COR-L47 (cell line): ENCODE measurements at places on chromosomes 11 and 22.

GRCh38 chr22:44422746-44423380 is 75.2 kb downstream of the RTL6 start:
- DNase-seq, result no peak

DNA sequence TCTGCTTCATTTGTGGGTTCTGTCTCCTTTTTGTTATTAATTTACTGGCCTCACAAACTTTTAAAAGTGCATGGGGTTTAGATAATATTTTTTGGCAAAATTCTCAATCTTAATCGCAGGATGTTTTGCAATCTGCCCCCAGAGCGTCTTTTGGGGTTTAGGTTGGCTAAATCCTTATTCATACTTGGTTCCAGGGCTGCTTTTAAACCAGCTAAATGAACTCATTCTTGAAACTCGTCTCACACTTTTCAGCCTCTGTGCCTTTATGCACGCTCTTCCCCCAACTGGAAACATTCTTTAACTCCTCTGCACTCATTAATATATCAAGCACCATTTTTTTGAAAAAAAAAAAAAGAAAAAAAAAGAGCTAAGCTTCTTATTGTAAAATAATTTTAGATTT is 131.7 kb downstream of the KIF18A start:
- no peak for DNase-seq

DNA sequence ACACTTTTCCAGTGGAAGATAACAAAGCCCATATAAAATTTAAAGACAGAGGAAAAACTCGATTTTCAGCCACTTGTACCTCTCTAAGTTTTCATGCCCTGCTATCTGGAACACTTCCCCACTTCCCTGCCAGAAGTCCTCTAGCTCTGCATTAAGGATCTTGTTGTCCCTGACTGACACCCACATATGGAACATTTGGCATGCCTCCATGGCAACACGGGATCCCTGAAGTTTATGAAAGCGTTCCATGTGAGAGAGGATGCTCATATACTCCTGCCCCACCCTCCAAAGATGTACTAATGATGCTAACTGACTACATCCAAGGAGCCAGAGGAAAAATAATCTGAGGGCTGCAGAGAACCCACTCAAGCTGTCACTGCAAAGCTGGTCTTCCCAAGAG is 8.8 kb upstream of the C11orf91 start:
- DNase-seq, result no peak

- no peak for DNase-seq
These were observed 34.5 kb upstream of the PDGFB start for GRCh38 chr22:39279170-39279850.

DNA sequence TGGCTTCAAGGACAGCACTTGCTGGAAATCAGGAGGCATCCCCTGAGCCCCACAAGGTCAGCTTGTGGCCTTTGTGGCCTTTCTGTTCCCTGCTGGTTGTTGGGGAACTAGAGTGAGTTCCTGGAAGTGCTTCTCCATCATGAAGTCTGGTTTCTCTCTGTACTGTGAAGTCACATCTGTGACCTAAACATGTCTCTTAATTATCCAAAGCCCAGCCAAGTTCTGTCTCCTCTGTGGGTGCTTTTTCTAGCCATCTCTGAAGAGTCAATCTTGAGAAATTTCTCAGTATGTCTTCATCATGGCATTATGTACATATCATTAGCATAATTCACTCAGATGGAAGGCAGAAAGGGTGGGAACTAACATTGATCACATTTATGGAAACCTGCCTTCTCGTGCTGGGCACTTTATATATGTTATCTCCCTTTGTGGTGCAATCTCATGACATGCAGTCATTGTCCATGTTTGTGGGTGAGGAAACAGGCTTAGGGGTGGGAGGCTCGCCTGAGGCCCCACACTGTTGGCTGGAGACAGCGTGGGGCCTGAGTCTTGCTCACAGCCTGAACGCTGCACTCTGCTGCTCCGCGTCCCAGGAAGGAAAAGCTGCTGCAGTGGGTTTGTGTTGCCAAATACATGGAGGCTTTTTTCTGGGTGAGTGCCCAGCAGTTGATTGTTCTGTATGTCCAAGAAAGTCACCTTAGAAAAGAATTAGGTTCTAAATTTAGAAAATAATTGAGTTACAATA is 24.6 kb downstream of the IGHMBP2 start:
- no peak for DNase-seq

- no peak for DNase-seq
These were observed 295.9 kb upstream of the ANO5 start for GRCh38 chr11:21896746-21897602.

GRCh38 chr11:133503236-133503635 is 29.1 kb downstream of the OPCML start:
- no peak for DNase-seq

DNA sequence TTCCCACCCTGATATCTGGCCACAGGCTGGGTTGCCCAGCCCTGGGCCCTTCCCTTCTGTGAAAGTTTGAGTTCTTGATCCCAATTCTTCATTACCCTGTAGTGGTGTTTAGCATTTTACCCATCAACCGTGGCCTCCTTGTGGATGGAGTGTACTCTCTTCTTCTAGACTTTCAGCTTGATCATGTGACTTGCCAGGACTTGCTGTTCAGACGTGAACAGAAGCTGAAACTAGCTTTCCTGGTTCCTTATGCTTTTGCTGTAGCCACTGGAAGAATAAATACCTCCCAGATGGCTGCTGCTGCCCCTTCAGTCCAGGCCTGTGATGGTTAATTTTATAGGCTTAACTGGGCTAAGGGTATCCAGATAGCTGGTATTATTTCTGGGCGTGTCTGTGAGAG is 32.7 kb upstream of the DAGLA start:
- DNase-seq, result no peak

- DNase-seq, result peak; percentile 91
These were observed 23.2 kb downstream of the TBX1 start for GRCh38 chr22:19783586-19784383.

GRCh38 chr22:36797911-36798673 is 18.7 kb downstream of the PVALB start:
- no peak for DNase-seq

DNA sequence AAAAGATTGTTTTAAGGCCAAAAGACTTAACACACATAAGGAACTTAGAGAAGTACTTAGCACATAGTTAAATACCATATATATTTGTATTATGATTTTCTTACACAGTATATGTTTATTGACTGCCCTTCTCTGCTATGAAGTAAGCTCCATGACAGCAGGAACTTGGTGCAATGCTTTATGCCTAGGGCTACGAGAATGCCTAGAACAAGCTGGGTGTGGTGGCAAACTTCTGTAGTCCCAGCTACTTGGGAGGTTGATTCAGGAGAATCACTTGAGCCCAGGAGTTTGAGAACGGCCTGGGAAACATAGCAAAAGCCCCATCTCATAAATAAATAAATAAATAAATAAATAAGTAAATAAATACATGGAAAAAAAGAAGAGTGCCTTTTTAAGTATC is 1.9 kb downstream of the SLC5A12 start:
- DNase-seq, result no peak

DNA sequence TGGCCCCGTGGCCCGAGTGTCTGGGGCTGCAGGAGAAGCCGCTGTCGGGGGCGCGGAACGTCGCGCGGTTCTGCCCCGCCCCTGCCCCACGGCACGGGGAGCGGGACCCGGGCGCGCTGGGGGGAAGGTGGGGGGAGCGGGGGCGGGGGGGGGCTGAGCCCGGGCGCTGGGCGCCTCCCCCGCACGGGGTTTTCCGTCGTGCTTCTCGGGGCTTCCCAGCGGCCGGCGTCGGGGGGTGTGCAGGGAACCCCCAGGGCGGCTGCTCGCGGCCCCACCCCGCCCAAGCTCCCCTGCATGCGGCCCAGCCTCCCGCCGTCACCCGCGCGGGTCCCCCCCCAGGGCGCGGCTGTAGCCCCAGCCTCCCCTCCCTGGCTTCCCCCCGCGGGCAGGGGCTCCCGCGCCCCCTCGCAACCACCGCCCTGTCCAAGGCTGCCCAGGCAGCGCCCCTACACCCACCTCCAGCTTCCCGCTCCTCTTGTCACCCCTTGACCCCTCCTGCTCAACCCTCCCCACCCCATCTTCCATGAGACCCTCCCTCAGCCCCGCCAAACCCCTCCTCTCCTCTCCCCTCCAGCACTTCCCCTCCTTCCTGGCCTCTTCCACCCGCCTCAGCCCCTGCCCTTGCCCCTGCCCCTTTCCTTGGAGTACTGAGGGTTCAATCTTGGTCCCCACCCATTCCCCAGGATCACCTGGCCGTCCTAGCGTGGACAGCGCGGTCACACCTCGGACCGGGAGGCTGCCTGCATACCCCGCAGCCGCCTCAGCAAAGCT is 1.7 kb downstream of the IL17REL start:
- no peak for DNase-seq

DNA sequence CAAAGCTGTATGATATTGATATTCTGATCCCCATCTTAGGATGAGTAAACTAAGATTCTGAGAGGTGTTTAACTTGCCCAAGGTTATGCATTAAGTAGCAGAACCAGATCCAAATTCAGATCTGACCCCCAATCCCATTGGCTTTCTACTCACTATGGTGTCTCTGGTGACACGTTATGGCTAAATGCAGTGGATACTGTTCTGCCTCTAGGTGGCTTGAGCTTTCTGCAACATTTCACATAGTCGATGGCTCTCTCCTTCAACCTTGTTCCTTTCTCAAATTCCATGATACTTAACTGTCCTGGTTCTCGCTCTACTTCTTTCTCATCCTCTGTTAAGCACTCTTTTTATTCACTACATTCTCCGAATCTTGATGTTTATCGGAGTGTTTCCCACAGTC is 9.4 kb downstream of the C11orf97 start:
- DNase-seq, result no peak
